ENCODE measurements at places on chromosomes 2 and 18.

GRCh38 chr2:232653441-232653840, 20.0 kb downstream of the EFHD1 start:
- DNase-seq, result no peak

DNA sequence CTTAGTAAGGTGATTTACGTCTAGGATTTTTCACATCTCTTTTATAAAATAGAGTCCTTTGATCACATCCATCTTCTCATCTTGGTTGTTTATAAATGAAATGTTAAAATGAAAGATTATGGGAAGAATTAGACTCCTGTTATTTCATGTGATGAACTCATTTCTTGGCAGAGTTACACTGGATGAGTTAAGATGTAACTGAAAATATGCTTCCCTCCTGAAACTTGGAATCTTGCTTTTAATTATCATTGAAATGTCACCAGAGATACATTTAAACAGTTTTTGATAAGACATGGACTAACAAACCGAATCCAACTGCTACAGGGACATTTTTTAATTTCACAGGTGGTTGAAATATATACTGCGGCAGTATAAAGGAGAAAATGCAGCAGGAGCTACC, 274.0 kb downstream of the DLGAP1 start:
- DNase-seq, result no peak

DNA sequence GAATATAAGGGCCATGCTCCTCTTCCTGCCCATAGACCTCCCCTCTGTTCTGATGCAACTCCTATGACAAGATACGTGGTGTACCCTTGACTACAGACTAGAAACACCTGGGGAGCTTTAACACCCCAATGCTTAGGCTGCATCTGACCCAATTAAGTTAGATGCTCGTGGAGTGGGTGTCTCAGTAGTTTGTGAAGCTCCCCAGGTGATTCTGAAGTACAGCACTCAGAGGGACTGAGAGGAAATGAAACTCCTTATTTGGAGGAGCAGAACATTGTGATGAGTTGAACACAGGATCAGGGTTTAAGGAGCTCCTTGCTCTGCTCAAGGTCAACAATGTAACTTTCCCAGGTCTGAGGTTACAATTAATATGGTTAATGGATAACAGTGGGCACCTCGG, 80.3 kb upstream of the TTC39C start:
- no peak for DNase-seq

DNA sequence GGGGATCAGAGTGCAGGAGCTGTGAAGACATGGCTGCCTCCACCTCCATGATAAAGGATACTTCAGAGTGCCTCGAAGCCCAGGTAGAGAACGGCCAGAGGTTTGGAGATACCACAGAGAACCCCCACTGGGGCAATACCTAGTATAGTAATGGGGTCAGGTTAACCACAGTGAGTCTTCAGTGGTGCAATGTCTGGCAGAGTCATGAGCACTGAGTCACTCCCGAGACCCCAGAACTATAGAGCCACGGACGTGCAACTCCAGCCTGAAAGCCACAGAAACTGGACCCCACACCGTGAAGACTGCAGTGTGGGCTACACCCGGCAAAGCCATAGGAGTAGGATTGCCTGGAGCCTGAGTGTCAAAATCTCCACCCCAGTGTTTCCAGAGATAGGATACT, 746.6 kb downstream of the CBLN2 start:
- DNase-seq, result no peak

DNA sequence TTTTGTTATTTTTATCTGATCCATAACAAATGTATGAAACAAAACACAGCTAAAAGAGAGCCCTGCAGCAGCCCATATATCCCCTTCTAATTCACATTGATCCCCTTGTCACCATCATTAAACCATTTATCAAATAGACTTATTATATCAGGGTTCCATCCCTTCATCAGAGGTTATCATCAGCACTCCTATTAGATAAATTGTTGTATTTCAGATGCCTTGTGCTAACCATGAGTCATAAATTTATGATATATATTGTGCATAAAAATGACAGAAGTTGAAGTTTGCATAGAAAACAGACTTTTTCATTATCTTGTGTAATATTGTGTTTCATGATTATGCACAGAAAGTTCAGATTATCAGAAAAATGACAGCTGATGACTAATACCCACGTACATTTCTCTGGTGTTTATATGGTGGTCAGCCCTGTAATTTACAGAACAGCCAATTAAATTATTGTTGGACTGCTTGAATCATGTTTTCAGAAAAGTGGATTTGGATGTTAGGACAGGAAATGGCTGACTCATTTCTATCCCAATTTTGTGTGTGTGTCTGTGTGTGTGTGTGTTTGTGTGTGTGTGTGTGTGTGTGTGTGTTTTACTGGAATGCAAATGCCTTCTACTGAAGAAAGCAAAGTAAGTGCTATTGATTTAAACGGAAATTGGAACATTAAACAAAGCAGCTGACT, 80.9 kb downstream of the PPP1R1C start:
- DNase-seq, result no peak

DNA sequence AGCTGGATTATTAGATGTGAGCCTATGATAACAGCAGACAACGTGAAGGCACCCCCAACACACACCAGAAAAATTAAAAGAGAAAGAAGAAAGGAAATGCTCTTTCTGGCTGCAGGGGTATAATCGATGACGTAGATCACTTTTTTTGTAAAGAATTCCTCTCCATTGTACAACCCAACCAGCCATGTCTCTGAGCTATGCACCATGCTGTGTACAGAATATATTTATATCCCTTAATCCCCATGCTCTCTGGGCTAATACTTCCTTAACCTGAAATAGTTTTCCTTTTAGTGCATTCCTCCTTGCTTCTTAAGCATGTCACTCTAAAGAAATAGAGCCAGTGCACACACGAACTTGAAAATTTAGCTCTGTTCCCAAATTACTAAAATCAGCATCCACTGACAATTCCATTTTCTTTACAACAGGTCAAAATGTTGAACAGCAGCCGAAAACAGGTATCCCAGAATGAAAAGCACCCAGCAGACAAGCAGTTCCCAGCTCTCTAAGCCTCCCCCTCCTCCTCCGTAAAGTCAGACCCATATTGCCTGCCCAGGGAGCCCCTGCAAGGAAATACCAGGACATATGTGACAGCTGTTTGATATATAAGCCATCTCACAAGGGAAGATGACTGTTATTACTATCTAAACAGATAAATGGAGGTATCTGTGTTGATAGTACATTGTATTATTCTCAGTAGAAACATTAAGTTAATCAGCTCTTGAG, 247.4 kb upstream of the RAB6C start:
- no peak for DNase-seq

DNA sequence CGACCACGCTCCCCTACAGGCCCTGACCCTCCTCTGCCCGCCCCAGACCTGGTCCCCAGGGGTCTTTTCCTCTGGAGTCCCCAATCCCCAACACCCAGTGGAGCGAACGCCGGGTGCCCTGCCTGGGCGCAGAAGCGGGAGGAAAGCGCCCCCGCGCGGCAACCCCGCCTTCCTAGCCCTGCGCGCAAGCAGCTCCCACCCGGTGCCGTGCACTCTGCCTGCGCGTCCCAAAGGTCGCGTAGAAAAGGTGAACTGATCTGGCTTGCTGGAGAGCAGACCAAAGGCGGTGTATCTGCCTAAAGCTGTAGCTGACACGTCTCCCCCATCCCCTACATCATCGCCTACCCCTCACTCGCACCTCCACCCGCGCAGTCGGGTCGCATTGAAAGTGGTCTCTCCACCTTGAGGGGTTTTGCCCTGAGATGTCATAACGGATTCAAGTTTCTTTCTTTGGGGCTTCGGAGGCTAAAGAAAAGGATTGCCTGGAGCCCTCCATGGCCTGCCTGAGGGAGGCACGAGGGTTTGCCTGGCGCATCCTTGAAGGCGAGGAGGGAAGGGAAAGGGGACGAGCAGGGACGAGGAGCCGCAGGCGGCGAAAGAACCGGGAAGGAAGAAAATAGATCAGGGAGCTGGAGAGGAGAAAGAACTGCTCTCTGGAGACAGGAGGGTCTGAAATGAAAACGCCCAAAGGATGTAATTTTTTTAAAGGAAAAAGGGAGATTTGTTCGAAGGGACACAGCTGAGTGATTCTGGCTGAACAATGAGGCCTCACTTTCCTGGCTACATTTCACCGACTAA, 5.8 kb downstream of the GAD1 start:
- DNase-seq, result no peak

DNA sequence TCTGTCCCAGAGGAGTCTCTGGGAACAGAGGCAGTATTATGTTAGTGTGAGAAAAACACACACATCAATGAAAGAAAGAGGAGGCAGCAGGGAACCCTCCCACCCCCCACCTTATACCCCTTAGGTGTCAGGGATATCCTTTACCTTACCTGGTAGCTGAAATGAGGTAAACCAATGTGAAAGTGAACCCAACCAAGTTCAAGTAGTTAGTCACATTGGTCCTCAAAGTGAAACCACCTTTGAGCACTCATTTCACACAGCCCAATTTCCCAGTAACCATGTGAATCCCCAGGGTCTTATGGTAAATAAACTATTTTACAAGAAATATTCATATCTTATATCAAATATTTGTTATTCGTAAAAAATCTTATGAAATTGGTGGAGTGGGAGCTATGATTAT, 377.8 kb downstream of the LRATD1 start:
- DNase-seq, result no peak

GRCh38 chr18:46787674-46788073, 30.8 kb upstream of the ST8SIA5 start:
- DNase-seq, result no peak

Data from left forelimb (tissue), 1 donor.